ENCODE measurements at places on chromosomes 12 and 14. TPM values are rescaled to one million over a fixed set of nuclear protein-coding genes. Genes with fewer than 3 reads are reported as not detected.

DNA sequence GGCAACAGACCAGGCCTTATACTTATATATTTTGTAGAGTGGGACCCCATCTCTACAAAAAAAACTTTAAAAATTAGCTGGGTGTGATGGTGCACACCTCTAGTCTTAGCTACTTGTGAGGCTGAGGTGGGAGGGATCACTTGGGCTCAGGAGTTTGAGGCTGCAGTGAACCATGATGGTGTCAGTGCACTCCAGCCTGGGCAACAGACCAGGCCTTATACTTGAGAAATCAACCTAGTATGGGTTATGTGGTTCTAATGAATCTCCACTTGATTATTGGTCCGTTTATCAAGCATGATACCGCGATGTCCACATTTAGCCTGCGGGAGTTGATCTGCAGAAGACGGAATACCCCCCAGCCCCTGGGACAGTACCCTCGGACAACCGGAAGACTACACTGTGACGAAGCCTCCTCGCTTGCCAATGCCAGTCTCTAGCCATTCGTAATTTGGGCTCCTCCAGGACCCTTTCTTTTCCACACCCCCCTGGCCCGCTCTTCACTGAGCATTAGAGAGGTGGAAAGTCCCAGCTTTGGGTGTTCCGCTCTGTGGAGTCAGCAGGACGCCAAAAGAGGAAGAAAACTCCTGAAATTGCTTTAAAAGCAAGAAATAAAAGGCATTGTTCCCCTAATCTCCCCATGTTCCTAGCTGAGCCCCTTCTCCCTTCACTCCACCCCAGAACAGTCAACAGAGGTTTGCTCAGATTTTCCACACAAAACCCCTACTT is 19.4 kb downstream of the LTBP2 start:
- H3K27ac ChIP-seq = no peak overlapping the region
- no peaks in the 10 kb centered on the region for H3K36me3 ChIP-seq
- no peaks in the 10 kb centered on the region for H3K27me3 ChIP-seq
- no peak overlapping the region for H3K4me3 ChIP-seq
- H3K4me1 ChIP-seq = no peaks in the 10 kb centered on the region

DNA sequence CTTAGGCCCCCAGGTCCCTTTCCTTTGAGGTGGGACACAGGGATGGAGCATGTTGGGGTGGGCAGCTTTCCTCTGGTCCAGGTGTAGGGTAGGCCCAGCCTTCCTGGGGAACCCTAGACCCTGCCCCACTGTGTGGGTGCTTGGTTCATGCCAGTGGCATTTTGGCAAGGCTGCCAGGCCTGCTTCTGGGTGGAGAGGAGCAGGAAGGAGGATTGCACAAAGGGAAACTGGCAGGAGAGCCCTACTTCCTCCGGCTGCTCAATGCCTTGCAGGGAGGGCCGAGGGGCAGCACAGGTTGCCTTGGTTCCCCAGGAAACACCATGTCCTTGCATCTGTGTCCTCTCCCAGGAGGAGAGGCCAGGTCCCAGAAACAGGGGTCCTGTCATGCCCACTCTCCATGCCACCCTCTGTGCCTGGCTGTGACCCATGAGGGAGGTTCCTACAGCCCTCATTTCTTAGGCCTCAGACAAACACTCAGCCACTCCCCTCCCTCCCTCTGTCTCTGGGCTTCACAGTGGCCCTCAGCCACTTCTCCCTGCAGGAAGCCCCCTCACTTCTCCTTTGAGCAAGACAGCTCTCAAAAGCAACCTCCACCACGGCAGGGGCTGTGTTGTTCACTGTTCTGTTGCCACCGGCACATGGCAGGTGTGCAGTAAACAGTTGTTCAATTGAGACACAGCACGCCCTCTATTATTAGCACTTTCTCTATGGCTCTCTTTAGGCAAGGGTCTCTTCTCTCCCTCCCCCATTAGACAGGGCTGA is 6.8 kb upstream of the KRT80 start:
- DNase-seq = no peak
- H3K36me3 ChIP-seq = no peaks in the 10 kb centered on the region
- no peak overlapping the region for H3K27ac ChIP-seq
- peaks cover 8% of the 10 kb centered on the region for H3K27me3 ChIP-seq

- DNase-seq = no peak
- H3K36me3 ChIP-seq = no peaks in the 10 kb centered on the region
- no peaks in the 10 kb centered on the region for H3K4me1 ChIP-seq
- no peaks in the 10 kb centered on the region for H3K27me3 ChIP-seq
- no peak overlapping the region for H3K4me3 ChIP-seq
These were observed 138.1 kb upstream of the C14orf180 start for GRCh38 chr14:104441275-104442106.

DNA sequence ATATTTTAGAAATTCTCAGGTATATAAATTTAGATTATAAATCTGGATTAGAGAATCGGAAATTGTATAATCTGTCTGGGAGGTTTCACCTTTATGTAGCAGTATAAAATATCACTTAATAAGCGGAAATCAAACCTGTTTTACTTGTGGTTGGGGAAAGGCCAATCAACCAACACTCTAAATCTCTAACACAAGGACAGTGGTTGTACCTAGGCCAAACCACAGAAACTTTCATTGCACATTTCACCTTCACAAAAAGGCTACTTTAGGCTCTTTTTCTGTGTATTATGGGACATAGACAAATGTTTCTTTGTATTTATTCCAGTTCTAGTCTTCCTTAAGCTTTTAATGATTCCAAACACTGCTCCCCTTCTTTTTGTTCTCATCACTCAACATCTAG is 19.8 kb downstream of the ERH start:
- no peak overlapping the region for H3K4me3 ChIP-seq
- H3K4me1 ChIP-seq = peaks cover 18% of the 10 kb centered on the region
- peaks cover 46% of the 10 kb centered on the region for H3K36me3 ChIP-seq
- H3K27me3 ChIP-seq = no peaks in the 10 kb centered on the region
- DNase-seq = no peak

- no peak overlapping the region for H3K4me3 ChIP-seq
- peaks cover 1% of the 10 kb centered on the region for H3K27me3 ChIP-seq
- no peak overlapping the region for H3K27ac ChIP-seq
- H3K36me3 ChIP-seq = no peaks in the 10 kb centered on the region
- no peak for DNase-seq
- H3K4me1 ChIP-seq = no peaks in the 10 kb centered on the region
These were observed 10.4 kb downstream of the KCNJ8 start for GRCh38 chr12:21764065-21764464.

- no peak overlapping the region for H3K4me3 ChIP-seq
- H3K27me3 ChIP-seq = no peaks in the 10 kb centered on the region
- no peak for DNase-seq
- H3K4me1 ChIP-seq = no peaks in the 10 kb centered on the region
- no peaks in the 10 kb centered on the region for H3K36me3 ChIP-seq
These were observed 100.1 kb downstream of the HEATR5A start for GRCh38 chr14:31320216-31320615.

DNA sequence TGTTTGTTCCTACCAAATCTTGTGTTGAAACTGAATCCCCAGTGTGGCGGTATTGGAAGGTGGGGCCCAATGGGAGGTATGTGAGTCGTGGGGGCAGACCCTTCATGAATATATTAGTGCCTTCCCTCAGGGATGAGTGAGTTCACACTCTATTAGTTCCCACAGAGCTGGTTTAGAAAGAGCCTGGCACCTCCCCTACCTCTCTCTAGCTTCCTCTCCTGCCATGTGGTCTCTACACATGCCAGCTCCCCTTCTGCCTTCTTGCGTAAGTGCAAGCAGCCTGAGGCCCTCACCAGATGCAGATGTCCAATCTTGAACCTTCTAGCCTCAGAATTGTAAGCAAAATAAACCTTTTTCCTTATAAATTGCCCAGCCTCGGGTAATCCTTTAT is 105.8 kb downstream of the SPTSSA start:
- H3K4me3 ChIP-seq = no peak overlapping the region
- no peaks in the 10 kb centered on the region for H3K27me3 ChIP-seq
- no peak overlapping the region for H3K27ac ChIP-seq
- peaks cover 3% of the 10 kb centered on the region for H3K4me1 ChIP-seq
- no peaks in the 10 kb centered on the region for H3K36me3 ChIP-seq

DNA sequence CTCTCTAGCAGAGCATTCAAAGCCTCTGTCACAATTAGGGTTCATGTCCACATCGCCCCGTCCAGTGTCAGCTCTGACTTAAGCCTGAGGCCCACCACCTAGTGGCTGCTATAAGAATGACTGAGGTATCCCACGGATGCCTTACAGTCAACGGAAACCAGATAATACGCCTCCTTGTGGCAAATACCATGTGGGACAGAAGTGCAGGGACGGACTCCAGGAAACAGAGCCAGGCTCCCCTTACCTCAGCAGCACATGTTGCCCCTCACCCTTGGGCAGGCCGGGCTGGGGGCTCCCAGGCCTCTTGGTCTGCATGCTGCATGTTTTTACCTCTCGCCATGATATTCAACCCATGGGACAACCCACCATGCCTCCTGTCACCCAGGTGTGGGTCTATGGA is 86.3 kb downstream of the VWF start:
- H3K4me1 ChIP-seq = peaks cover 2% of the 10 kb centered on the region
- H3K36me3 ChIP-seq = no peaks in the 10 kb centered on the region
- H3K4me3 ChIP-seq = no peak overlapping the region
- no peaks in the 10 kb centered on the region for H3K27me3 ChIP-seq
- H3K27ac ChIP-seq = no peak overlapping the region

DNA sequence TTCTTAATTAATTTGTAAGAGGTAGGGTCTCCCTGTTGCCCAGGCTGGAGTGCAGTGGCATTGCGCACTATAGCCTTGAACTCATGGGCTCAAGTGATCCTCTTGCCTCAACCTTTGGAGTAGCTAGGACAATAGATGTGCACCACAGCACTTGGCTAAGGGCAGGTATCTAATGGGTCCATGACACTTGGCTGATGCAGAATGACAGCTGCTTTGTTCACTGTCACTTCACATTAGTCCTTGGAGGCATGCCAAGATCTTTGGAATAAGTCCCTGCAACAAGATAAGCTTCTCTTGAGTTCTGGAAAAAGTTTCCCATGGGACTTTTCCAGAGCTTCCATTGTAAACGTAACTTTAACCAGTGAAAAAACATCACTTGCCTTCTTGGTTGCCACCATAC is 23.4 kb downstream of the COQ6 start:
- H3K27me3 ChIP-seq = no peaks in the 10 kb centered on the region
- H3K27ac ChIP-seq = no peak overlapping the region
- no peaks in the 10 kb centered on the region for H3K4me1 ChIP-seq
- no peak overlapping the region for H3K4me3 ChIP-seq

- DNase-seq = no peak
- H3K4me3 ChIP-seq = no peak overlapping the region
- H3K27ac ChIP-seq = no peak overlapping the region
- H3K4me1 ChIP-seq = peaks cover 32% of the 10 kb centered on the region
These were observed 238.9 kb downstream of the PHLDA1 start for GRCh38 chr12:75792687-75793086.

DNA sequence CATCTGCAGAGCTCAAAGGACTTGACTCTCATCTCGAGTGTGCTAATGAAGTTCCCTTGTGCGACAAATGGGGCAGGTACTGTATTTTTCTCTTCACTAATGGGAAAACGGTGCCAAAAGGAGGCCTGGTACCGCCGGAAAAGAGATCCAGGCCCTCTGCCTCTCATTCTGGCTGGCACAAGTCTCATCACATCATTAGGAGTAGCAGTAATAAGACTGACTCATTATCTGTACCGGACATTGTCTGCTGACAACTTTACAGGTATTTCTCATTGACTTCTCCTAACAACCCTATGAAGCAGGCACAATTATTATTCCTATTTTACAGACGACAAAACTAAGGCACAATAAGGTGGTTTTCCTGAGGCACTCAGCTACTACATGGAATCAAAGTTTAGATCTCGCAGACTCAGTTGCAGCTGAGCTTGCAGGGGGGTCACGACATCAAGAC is 668 bp downstream of the APPL2 start:
- H3K4me3 ChIP-seq = peak overlapping the region; percentile 90
- peak overlapping the region; percentile 86 for H3K27ac ChIP-seq
- peak; percentile 7 for DNase-seq
- peaks cover 47% of the 10 kb centered on the region for H3K4me1 ChIP-seq

DNA sequence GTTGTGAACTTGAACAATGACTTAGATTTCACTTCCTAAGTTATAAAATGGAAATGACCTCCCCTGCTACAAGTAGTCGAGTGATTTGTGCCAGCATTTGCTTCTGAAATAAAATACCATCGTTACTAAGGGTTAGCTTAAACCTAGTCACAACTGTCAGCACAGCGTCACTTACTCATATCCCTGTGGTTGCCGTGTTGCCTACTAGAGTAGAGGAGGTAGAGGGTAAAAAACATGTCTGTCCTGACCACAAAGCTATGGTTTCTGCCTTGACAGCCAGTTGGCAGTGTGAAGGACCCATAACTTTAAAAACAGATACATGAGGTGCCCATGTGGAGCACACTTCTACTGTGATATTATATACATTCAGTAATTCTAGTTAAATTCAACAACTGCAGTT is 234.2 kb upstream of the RGS6 start:
- peaks cover 8% of the 10 kb centered on the region for H3K4me1 ChIP-seq
- H3K4me3 ChIP-seq = no peak overlapping the region
- peaks cover 33% of the 10 kb centered on the region for H3K36me3 ChIP-seq
- DNase-seq = peak; percentile 20
- no peaks in the 10 kb centered on the region for H3K27me3 ChIP-seq
- no peak overlapping the region for H3K27ac ChIP-seq

DNA sequence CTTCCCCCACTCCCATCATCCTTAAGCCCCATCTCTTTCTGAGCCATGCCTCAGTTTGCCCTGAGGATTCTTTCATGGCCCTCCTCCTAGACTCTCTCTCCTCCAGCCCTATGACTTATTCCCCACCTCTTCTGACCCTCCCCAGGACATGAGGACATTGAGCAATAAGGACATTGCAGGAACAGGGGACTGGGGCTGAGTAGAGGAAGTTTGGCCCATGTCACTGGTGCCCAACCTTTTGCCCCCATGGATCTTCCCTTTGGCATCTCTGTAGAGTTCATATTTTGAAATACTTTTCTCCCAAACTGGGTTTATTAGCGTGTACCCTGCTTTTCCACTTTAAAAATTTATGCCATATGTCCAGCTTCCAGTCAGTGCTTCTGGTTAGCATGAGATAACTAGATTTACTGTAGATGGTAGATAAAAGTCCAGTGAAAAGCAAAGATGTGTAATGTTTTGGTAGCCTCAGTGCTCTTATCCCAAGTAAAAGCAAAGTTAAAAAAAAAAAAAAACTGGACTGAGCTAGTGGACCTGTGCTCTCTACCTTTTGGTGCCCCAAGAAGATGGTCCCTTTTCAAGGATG is 6.1 kb upstream of the LRP1-AS start:
- no peak overlapping the region for H3K27ac ChIP-seq
- no peaks in the 10 kb centered on the region for H3K36me3 ChIP-seq
- peaks cover 5% of the 10 kb centered on the region for H3K4me1 ChIP-seq
- no peak for DNase-seq

DNA sequence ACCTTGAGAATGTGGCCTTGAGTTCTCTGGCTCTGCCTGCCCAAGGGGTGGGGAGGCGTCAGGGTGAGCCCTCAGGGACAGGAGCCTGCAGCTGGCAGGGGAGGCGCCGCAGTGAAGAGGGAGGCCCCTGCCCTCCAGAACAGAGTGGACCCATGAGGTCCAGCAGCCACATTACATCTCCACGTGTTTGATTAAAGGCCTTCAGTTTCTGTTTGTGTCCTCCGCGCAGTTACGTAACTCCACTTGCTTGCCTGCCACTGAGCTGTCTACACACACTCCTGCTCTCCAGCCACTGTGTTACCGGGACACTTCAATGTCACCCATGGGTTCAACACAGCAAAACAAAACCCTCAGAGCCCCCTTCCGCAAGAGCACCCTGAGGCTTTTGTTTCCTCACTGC is 70.4 kb downstream of the CHGA start:
- H3K4me3 ChIP-seq = no peak overlapping the region
- no peaks in the 10 kb centered on the region for H3K27me3 ChIP-seq
- H3K4me1 ChIP-seq = no peaks in the 10 kb centered on the region
- DNase-seq = no peak
- peaks cover 14% of the 10 kb centered on the region for H3K36me3 ChIP-seq
- H3K27ac ChIP-seq = no peak overlapping the region

The SERPINA10 gene
- not detected for total RNA-seq

The MDM1 gene
- total RNA-seq = 15.4 TPM

The ANKRD33 gene
- total RNA-seq = not detected

The KRT6C gene
- not detected for total RNA-seq

The VWF gene
- 0.11 TPM for total RNA-seq

The CELA1 gene
- total RNA-seq = not detected

The FERMT2 gene
- total RNA-seq = 1.0 TPM

Measured in activated CD8-positive, alpha-beta T cell treated with anti-CD3 and anti-CD28 coated beads for 36 hours (primary cell).